ENCODE measurements at places on chromosomes 3 and 15.

GRCh38 chr3:183871541-183871940, 13.1 kb downstream of the PARL start:
- DNase-seq, result no peak

DNA sequence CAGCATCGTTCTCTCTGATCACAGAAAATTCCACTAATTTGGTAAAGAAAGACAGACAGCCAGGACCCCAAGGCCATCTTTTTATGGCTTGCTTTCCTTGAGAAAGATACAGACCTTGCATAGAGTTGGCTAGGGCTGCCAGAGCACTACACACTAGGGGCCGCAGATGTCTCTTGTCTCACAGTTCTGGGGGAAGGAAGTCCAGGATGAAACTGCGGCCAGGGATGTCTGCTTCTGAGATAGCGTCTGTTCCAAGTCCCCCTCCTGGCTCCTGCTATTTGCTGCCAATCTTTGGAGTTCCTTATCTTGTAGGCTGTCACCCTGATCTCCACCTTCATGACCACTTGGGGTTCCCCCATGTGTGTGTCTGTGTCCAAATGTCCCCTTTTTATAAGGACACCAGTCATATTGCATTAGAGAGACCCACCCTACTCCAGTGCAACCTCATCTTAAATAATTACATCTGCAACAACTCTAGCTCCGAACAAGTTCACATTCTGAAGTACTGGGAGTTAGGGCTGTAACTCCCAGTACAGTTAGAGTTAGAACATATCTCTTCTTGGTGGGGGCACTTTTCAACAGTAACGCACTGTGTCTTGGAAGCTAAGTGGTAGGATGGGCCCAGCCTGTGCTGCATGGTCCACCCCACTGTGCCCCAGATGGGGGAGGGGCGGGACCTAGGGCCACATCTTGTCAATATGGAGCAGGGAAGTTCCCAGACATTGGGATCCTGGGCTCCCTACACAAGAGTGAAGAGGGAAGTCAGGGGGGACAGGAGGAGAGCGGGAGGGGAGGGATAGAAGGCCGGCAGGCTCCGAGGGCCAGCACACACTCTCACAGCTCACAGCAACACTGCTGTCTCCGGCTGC, 42.2 kb downstream of the KLF15 start:
- no peak for DNase-seq

DNA sequence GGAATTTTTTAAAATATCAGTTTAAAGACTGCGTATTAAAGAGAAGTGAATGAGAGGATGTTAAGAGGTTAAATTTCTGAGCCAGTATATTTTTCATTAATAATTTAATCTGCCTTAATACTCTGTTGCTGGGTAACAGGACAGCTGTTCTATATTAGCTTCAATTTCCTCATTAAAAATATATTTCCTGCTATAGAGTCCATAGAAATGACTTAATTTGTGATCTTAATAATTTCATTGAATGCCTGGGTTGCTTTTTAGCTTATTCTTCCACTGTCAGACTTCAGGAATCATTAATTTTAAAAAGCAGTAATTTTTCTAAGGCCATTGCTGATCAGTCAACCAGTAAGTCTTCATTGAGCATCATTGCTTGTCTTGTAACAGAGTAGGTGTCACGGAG, 129.0 kb downstream of the THSD4 start:
- no peak for DNase-seq

GRCh38 chr15:59521443-59521842, 83.5 kb downstream of the FAM81A start:
- no peak for DNase-seq

DNA sequence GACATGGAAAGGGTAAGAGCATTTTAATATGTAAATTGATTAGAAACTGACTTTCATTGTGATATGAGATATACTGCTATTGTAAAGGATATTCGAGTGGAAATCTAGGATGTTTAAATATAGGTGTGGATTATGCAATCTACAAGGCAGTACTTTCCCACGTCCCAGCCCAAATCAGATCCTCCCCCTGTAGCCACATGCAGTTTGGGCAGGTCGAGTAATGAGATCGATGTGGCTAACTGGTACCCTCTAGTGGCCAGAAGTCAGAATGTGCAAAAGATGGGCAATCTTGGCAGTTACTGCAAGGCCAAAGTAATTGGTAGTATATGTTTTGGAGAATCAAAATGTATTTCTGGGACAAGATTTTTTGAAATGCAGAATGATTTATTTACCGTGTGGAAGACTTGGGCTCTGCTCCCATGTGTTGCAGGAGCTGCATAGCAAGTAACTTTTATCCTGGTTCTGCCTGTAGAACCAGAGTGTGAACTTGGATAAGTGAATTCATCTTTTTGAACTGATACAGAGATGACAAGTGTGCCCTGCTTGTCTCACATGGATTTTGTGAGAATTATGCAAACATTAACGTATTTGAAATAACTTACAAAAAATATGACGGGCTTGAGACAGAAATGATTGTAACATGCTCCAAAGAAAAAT, 94.5 kb upstream of the ADAMTSL3 start:
- peak; percentile 13 for DNase-seq

DNA sequence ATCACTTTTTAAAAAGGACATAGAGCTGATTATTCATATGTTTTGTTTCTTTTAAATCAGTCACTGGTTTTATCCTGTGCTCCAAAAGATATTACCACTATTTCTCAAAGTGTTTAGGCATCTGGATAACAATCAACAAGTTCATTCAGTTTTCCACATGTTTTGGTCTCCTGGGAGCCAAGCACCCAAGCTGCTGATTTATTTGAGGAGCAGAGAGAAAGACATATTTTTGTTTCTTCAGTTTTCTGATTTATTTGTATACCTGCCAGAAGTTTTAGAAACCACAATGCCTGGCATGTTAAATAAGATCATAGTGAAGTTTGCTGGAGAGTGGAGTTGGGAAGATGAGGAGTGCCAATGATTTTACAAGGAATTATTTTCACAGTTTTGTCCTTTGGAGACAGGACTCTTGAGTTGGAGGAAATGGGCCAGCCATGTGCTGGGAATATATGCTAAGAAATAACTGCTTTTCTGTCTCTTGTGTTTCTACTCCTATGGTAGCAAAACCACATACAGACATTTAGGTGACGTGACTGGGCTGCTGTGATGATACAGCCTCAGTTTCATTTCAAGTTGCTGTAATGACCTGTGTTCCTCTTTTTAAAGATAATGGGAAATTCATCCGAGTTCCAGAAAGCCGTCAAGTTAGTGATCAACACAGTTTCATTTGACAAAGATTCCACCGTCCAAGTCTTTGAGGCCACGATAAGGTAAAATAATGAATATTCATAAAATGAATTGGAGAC, 11.7 kb downstream of the EDEM1 start:
- no peak for DNase-seq

- no peak for DNase-seq
These were observed 506 bp downstream of the RAD51 start for GRCh38 chr15:40695469-40695890.

DNA sequence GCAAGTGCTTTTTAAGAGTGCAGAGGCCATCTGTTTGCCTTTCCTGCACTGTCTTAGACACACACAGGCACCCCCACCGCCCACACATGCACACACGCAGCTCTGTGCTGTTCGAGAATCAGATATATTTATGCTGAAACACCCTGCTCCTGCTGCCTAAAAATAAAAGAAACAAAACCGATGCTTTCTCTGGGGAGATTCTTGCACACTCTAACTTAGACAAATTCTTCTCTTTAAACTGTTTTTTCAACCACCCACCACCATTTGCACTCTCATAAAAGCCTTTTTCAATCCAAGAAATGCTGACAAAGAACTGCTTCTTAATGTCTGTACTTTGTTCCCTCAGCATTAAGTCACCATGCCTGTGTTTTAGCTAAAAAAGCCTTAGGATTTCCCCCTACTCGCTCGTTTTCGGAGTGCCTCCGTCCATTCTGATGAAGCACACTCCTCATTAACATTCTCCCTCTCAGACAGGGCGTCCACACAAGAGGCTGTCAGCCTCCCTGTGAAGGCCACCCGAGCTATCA, 26.2 kb downstream of the SLC12A8 start:
- DNase-seq, result no peak

DNA sequence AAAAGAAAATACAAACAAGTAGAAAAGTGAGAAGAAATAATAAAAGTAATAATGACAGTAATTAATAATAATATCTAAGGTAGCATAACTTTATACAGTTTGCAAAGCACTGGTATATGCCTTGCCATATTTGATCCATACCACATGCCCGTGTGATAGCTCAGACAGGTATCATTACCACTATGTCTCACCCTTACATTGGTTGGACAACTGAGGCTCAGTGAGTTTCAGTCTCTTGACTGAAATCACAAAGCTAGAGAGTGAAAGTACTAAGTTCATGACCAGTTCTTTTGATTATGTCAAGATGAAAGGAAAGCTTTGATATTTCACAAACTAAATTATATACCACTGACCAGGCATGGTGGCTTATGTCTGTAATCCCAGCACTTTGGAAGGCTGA, 408.9 kb downstream of the GAP43 start:
- no peak for DNase-seq

DNA sequence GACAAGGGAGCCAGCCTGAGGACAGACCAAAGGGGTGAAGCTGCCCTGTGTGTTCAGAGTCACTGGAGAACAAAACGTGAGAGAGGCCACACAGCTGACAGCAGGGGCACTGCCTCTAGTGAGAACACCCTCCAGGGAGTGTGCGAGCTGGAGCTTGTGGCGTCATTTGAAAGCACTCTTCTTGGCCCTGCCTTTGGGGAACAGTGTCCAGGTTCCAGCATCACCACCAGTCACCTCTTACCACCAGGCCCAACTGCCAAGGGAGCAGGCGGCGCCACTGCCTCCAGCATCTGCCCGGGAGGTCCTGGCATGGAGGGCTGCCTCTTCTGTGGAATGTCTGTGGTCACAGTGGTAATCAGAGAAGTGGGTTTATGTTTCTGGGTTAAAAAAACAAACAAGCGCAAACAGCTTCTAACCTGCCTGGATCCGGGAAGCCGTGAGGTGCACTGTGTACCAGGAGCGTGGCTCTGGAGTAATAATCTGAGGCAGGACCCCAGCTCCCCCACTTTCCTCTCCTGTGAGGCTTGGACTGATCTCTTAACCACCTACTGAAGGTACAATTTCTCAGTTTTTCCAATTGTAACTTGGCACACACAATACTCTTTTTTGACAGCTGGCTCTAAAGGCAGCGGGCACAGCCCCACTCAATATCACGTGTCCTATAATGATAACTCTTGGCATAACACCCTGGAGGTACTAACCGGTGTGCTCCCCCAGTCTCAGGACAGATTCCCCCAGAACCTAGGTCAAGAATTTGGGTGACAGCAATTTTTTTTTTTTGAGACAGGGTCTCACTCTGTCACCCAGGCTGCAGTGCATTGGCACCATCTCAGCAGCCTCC, 32.2 kb upstream of the CDCP1 start:
- DNase-seq, result no peak

- no peak for DNase-seq
These were observed 234.0 kb downstream of the RPLP1 start for GRCh38 chr15:69686626-69687025.

GRCh38 chr3:195544634-195545033, 1.5 kb upstream of the PPP1R2 start:
- DNase-seq, result no peak

GRCh38 chr3:180913581-180914404, 1.3 kb downstream of the FXR1 start:
- no peak for DNase-seq
